CD4-positive, alpha-beta T cell treated with Interleukin-15 for 4 hours (primary cell): ENCODE measurements at places on chromosomes 6 and 20.

DNA sequence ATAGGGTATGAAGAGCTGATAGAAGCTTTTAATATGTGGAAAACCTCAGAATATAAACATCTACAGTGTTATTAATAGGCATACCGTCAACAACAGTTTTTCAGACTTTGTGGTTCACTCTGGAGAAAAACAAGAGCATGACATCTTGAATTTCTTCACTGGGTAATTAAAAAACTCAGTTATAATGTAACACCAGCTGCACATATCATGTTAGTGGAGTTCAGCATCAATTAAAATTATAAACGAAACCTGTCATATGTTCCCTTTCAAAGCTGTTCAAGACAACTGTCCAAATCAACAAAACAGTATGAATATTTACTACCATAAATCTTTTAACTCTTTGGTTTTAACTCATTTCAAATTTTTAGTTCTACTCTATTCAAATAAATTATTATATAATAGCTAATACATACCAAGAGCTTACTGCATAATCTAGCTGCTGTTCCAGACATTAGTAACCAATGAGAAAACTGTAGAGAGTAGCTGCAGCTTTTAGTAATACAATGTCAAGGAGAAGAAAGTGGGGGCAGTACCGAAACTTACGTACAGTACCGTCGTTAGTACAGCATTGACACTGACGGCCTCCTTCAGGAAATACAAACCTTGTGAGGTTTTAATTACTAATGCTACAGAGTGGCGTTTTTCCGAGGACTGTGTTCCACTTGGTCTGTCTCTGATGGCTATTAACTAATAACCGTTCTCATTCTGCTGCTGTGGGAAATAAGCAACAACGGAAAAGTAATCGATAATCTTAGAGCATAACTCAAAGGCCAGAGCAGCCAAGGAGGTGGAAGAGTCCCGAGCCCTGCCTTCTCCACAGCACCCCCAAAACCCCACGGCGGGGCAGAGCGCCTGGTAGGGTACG lies 532 bp upstream of the PM20D2 start:
- DNase-seq = peak; percentile 45

DNA sequence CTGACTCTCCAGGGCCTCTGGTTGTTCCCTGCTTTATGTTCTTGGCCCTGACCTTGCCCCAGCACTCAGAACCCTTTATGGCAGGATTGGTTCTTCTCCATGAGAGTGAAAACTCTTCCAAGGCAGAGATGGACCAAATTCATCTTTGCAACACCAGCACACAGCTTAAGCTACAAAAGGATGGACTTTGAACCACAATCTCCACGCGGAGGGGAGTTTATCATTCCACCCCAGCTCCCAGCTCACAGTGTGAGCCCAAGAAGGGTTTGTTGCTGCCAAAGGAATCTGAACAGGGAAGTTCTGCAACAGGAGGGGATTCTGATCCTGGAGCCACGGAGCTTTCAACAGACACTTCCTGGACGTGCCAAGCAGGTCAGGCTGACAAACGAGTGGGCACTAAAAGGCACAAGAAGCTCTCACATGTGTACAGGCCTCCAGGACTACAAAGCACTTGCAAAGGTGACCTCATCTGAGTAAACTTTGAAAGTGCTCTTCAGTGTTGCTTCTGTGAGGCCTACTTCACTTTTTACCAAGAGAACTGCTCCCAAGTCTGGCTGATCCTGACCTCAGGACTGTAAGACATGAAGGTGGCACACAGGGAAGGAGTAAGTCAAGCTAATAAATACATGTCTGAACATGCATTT lies 8.9 kb downstream of the FITM2 start:
- DNase-seq = no peak

- no peak for DNase-seq
These were observed 523.0 kb upstream of the FLRT3 start for GRCh38 chr20:14860410-14860814.

DNA sequence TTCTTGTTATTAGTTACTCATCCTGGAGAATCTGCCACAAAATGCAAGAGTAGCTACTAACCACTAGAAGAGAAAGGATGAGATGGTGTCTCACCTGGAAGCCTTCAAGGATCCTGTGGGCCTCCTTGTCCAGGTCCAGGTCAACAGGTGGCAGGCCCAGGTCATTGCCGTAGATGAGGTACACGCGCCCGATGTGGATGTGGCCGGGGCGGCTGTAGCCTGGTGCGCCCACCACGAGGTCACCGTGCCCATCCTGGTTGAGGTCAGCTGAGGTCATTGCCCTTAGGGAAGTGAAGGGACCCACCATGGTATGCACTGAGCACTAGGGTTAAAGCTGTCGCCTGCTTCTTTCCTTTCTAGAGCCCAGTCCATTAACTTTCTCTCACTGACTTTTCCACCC lies 35.5 kb downstream of the GPLD1 start:
- DNase-seq = no peak

- peak; percentile 9 for DNase-seq
These were observed 178.7 kb downstream of the TAF4 start for GRCh38 chr20:61886721-61887595.

- DNase-seq = peak; percentile 56
These were observed at the start of gene B4GALT5 for GRCh38 chr20:49713753-49714712. Gene B4GALT5 (minus strand): TSS chr20:49713878. CDS start chr20:49713690, 188 bp downstream.

DNA sequence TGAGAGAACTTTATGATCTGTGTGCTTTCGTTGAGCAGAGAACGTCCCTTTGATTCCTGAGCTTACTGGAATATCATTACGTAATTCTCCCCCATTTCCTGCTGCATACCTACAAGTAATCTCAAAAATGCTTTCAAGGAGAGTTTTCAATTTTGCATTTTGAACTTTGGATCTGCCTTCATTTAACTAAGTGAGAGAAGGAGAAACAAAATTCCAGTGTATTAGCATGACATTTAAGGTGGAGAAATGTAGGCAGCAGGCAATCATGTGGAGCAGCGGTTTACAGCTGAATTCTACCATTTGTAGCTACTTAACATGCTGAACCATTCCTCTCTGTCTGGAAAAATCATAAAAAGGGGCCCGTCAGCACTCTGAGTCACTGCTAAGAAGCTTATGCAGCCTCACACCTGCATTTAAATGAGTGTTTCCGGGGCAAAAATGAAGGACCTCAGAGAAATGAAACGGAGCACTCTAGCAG lies 451.5 kb downstream of the PLCB1 start:
- DNase-seq = no peak

- no peak for DNase-seq
These were observed 51.8 kb upstream of the FRMD1 start for GRCh38 chr6:168130697-168131371.

GRCh38 chr6:79353226-79353625 lies 118.7 kb upstream of the HMGN3 start:
- no peak for DNase-seq

DNA sequence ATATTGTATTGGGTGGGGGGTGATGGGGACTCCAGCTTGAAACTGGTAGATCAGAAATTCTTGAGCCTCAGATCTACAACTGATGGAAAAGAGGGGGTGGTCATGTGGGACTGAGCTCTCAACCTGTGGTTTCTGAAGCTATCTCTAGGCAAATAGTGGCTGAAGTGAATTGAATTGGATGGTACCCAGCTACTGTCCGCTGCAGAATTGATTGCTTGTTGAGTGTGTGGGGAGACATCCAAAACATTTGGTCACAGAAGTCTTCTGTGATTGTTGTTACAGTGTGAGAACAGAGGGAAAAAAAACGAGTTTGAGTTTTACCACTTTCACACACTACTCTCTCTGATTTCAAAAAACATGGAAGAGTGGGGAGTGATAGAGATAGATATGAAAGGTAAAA lies 14.8 kb downstream of the CDS2 start:
- DNase-seq = no peak

DNA sequence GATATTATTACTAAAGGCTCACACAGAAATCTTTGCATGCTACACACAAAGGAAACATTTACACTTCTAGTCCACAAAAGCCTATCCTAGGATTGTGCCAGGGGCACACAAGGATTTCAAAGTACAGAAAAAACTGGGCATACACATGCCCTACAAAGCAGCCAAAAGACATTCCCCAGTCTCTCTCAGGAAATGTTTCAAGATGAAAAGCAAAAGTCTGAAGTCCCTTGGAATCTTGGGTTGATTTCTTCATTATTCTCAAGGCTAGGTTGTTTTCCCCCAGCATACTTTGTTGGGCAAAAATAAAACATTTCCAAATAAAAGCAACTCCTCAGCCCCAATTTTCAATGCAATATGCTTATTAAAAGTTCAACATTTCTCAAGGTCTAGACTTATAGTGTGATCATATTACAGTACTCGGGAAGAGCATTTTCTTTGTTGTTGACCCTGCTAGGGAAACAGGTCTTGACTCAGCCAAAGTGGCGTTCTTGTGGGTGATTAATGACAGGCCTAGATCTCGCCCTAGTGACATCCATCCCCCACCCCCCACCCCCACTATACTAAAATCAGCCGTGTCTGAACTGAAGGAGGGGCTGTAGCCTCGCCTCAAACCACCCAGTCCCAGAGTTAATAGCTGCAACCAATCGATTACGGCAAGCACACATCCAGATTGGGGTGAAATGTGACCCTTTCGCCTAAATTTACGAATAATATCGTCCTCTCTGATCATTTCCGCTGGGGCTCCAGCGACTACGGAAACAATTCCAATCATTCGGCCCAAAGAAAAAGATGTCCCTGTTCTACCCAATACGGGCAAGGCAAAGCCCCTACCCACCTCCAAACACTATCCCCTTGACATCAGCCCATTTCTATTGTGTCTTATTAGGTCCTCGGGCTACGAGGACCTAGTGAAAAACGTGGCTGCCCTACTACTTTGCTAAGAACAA lies 1.4 kb downstream of the AKIRIN2 start:
- DNase-seq = peak; percentile 70

GRCh38 chr6:161498881-161499280 lies 225.0 kb upstream of the AGPAT4 start:
- no peak for DNase-seq

GRCh38 chr6:96058082-96058481 lies 42.3 kb downstream of the FUT9 start:
- no peak for DNase-seq

DNA sequence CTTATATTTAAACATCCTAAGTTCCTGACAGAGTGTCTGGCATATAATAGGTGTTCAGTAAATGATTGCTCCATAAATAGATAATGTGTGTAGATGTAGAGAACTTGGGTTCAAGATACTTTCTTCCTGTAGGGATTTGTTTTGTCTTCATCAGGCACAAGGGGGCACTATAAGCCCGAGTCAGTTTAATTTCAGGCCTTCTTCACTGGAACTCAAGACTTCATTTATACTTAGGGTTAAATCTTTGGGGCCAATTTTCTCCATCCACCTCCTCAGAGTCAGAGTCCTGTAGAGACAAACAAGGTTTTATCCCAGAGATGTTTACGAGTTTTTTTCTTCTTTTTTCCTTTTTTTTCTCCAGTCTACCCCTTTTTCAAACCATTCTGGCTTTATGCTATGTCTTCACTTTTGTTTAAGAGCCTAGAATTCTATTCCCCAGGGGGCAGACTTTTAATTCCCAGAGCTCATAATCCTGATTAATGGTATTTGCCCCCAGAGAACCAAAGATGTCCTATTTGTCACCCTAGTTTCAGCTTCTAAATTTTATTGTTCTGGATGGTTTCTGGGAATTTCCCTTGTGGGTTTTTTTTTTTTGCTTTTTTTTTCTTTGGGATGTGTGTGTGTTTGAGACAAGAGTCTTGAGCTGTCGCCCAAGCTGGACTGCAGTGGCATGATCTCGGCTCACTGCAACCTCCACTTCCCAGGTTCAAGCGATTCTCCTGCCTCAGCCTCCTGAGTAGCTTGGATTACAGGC lies 88.4 kb downstream of the HFE start:
- peak; percentile 77 for DNase-seq

GRCh38 chr20:38791940-38792339 lies 13.6 kb upstream of the PPP1R16B start:
- no peak for DNase-seq

GRCh38 chr6:138339024-138339423 lies 38.7 kb upstream of the SMIM28 start:
- DNase-seq = no peak

DNA sequence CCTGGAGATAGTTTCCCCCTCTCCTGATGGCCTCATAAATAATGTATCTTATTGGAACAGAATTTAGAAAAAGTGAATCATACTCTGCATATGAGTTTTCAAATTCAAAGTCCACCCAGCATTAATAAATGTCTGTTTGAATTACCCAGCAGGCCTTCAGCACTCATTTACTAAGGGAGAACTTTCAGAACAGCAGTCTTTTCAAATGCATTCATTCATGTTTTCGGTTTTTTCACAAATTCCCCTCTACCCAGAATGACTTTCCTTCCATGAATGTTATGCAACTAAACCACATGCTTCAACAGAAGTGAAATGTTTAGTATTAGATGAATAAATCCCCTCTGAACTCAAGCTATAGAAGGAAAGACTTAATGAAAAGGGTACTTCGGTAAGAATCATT lies 92.4 kb downstream of the RTN4IP1 start:
- peak; percentile 39 for DNase-seq

GRCh38 chr20:5880326-5880725 lies 70.0 kb downstream of the TRMT6 start:
- DNase-seq = no peak

DNA sequence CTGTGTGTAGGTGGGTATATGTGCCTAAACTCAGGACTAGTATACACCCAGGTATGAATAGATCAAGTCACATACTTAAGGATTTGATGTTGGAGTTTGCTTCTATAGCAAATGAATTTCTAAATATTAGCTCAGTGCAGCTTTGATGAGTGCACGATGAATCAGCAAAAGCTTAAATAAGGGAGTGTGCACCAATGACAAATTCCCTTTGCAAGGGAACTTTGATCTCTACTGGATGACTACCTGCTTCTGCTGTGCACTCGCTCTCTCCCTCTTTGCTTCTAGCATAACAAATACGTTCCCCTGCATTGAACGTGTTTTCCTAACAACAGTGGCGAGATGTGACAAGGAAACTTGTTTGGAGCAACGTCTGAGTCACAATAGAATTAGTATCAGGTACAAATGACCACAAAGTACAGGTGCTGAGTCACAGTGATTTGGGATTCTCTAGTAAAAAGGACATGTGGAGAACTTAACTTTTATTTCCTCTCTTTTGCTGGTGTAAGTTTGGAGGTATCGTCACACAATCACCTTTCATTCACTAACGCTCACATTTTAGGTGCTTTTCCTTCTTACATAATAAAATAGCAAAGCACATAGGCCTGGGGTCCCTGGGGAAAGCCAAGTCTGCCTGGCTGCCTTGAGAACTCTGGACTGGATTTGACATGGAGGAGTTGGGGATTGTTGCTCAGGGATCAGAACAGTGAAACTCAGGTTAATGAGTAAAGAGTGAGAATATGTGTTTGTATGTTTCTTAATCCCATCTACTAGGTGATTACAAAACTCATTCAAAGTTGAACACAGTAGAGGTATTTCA lies 49.7 kb downstream of the KLHL31 start:
- no peak for DNase-seq
